Ovary (tissue), 10 donors: ENCODE measurements at places on chromosomes 2 and 18.

DNA sequence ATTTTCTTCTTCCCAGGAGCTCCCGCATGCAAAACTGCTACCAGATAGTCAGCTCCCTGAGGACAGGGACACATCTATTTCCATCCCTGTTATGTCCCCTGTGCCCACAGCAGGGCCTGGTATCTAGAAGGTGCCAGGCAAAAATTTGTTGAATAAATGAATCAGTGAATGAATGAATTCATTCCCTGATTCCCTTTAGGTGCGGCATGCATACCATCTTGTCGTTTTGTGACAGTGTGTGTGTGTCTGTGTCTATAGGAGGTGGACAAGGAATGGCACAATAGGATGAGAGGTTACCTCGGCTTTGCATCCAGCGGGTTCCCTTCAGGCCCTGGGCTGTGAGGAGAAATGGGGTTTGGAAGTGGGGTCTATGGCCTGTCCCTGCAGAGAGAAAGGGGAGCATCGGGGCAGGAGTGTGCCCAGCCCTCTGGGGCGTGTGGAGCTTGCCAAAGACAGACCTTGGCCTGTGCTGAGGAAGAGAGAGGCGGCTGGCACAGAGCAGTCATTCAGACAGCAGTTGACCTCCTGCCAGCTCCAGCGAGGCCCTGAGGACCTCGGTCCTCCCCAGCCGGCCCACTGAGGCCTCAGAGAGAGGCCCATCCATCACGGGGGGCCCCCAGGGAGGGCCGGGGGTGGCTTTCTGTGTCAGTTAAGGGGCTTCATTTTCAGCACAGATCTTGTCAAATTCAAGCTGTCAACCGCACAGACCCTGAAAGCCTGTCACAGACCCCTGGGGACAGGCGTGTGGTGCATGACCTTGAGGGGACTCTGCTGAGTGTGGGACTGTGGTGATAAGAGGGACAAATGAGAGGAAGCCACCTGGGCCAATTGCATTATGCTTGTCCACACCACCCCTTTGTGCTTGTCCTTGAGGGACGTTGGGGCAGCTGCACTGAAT, 125.9 kb upstream of the CXCR4 start:
- DNase-seq, result no peak

DNA sequence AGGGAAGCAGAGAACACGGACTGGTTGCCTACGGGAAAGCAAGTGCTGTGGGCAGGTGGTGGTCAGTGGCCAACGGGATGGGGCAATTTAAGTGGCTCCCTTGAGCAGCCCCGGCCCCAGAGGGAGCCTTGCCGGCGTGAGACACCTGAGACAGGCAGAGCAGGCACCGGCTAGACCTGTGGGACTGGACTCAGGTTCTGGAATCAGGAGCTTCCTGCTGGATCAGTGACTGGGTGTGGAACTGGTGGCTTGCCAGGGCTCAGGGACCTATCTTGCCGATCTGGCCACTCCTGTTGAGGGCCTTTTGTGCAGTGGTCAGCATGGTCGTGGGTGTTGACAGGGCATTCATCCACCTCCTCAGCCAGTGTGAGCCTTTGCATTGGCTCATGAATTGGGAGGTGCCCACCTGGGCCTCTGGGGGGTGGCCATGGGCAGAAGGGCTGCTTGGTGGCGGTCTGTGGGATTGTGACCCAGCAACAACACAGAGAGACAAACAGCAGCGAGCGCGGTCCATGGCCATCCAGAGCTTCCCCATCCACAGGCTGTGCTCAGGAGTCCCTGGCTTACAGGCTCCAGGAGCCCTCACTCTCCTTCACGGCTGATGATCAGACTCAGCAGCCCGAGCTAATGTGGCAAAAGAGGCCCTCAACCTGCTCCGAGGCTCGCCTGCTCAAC, 85.4 kb upstream of the ZNF516 start:
- DNase-seq, result no peak

GRCh38 chr2:54704688-54705605, 18.5 kb upstream of the EML6 start:
- no peak for DNase-seq

DNA sequence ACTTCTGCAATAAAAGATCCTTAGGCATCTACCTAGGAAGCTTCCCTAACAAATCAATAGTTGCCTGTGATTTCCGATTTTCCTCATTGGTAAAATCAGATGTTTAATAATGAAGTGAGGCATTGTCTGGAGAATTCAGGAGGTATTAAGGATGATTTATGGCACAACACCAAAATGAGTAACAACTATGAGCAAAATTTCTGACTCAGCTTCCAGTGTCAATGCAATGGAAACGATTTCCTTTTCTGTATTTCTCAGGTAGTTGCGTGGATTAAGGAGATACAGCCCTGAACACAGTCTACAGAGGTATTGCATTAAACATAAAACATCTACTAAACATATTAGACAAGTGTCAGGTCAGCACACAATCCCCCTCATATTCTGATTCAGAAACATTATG, 99.5 kb downstream of the EPB41L3 start:
- DNase-seq, result no peak

DNA sequence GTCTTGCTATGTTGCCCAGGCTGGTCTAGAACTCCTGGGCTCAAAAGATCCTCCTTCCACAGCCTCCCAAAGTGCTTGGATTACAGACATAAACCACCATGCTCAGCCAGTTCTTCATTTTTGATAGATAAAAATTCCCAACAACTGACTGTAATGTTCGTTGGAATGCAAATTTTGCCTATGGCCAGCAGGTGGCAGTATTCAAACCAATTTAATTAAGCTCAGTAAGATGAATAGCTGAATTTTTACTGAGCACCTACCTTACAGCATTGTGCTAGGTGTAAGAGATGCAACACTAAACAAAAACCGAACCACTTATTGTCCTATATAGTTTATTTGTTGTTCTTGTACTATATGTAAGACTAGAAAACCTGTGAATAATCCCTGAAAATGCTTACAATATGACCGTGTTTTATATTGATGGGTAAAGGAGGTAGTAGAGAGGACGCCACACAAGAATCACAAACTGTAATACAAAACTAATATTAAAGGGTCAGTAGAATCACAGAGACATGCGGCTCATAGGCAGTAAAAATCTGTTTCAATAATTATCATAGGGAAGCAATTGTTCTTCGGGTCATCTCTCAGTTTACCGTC, 8.2 kb upstream of the TMEM182 start:
- no peak for DNase-seq

DNA sequence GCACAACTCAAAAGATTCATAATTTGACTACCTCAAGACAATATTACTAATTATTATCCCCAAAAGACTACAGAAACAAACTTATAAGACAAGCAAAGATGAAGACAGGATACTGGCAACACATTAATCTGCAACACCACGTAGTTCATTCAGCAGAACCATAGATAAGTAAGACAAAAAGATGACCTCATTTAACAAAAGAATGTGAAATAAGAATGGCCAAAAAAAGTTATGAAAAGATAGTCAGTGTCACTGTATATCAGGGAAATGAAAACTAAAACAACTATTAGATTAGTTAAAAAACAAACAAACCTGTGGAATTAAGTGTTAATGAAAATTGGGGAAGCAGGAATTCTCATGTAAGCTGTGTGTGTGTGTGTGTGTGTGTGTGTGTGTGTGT, 19.4 kb downstream of the PSMD14 start:
- DNase-seq, result no peak

DNA sequence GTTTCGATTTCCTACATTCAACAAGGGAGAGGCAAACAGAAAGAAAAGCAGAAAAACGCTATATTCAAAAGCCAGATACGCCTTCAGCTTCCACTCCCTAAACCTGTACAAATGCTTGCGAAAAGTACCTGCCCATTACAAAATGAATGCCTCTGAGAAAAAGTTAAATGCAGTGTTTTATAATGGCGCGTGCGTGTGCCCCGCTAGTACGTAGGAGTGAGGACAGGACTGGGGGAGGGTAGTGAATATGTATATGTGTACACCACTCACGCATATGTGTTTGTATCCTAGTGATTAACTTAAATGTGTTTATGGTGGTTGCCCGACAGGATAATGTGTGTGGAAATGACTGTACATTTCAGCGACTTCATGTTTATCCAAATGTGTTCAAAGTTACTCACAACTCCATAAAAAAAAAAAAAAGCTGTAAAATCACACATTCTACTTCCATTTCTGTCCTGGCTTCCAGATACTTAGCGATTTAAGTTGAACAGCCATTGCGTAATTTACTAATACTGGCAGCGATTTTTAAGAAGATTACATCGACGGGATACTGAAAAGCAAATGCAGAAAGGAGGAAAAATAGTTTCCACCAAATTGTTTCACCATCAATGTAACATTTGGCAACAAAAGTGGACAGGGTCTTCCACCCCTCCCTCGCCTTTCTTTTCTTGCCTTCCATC, 1.3 kb downstream of the NEUROD1 start:
- no peak for DNase-seq

GRCh38 chr18:24181806-24182205, 42.9 kb downstream of the CABYR start:
- no peak for DNase-seq
